Mesothelial cell of epicardium (in vitro differentiated cells): ENCODE measurements at places on chromosomes 13 and 19. TPM values are rescaled to one million over a fixed set of nuclear protein-coding genes. Genes with fewer than 3 reads are reported as not detected.

The DCAF15 gene
- 54.4 to 56.6 TPM (median 55.7 TPM) in 3 replicates for total RNA-seq

The CACNG8 gene
- total RNA-seq, result 2.1 to 2.6 TPM (median 2.1 TPM) in 3 replicates

The OR10H1 gene
- total RNA-seq, result 0.04 TPM in 1 of 3 replicates, not detected in the others

The DPF1 gene
- 3.9 to 4.2 TPM (median 4.0 TPM) in 3 replicates for total RNA-seq

The CILP2 gene
- total RNA-seq, result 22.7 to 23.2 TPM (median 23.2 TPM) in 3 replicates

The GPR12 gene
- total RNA-seq, result not detected in 3 replicates

The SPPL2B gene
- total RNA-seq, result 189 to 202 TPM (median 196 TPM) in 3 replicates

The LIM2 gene
- not detected in 3 replicates for total RNA-seq
